Breast epithelium (tissue), 4 donors: ENCODE measurements at places on chromosomes 13 and 19.

DNA sequence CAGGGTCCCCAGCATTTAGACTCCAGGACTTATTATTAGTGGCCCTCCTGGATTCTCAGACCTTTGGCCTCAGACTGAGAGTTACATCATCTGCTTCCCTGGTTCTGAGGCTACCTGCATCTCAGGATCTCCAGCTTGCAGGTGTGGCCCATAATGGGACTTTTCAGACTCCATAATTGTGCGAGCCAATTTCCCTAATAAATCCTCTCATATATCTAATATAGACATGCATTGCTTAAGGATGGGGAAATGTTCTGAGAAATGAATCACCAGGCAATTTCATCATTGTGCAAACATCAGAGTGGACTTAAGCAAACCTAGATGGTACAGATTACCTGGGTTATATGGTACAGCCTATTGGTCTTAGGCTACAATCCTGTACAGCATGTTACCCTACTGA, 116.5 kb upstream of the FBXL3 start:
- no peak for DNase-seq

DNA sequence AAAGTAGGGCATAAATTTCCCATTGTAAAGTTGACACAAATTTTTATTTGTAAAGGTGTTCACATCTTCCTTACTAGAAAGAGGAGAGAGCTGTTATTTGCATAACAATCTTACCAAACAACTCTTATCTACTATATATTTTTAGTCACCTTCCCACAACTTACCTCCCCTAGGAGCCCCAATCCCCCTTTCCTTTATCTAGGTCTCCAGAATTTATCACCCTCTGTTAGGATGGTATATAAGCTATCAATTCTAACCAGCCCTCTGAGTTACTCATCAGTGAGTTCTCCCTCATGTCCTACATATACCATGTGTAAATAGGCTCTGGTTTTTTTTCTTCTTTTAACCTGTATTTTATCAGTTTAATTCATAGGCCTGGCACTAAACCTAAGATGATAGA, 62.2 kb downstream of the DCT start:
- DNase-seq, result no peak

DNA sequence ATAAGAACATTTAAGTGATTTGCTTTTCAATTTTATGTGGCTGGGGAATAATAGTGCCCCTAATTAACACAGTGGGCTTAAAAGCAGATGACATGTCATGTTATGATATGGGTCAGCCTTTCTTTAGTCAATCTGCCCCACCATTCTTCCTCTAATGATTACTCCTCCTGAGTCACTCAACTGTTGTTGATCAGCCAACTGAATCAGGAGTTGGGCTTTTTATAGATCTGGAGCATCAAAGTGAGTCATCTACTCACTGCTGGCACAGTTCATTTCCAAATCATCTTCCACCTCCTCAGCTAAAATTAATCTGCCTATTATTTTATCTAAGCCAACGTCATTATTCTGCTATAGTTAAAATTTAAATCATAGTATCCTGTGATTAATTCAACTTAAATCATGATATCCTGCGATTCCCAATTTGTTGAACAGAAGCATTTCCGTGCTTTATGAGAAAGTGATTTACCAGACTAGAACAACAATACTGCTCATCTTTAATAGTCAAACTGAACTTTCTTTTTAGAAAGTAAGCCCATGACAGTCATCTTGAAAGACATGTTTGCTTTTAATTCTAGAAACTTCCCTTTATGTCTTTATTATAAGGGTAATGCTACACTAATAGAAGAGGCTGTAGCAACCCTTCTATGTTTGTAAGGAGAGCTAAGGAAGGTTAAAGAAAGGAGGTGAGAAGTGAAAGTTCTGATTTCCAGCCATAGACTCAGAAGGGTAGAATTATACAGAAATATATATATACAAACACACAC, 551.4 kb downstream of the TBC1D4 start:
- no peak for DNase-seq

DNA sequence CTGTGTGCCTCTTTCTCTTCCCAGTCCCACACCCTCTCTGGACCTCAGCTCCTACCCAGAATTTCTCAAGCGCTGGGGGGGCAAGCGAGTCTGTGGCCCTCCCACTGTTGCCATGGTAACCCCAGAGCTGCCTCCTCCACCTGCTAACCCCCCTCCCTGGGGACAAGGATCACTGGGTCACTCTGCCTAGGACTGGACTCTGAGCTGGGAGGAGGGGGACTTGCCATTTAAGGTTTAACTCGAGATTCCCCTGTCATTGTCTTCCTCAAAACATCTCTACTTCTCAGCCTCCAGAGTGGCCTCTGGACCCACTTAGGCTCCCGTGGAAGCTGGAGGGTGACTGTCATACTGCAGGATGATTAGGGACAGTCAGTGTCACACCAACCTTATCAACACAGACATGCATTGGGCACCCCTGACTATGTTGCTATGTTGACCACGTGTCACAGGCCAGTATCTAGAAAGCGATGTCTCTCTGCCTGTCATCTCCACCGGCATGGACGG, 2.2 kb downstream of the PALM3 start:
- no peak for DNase-seq

DNA sequence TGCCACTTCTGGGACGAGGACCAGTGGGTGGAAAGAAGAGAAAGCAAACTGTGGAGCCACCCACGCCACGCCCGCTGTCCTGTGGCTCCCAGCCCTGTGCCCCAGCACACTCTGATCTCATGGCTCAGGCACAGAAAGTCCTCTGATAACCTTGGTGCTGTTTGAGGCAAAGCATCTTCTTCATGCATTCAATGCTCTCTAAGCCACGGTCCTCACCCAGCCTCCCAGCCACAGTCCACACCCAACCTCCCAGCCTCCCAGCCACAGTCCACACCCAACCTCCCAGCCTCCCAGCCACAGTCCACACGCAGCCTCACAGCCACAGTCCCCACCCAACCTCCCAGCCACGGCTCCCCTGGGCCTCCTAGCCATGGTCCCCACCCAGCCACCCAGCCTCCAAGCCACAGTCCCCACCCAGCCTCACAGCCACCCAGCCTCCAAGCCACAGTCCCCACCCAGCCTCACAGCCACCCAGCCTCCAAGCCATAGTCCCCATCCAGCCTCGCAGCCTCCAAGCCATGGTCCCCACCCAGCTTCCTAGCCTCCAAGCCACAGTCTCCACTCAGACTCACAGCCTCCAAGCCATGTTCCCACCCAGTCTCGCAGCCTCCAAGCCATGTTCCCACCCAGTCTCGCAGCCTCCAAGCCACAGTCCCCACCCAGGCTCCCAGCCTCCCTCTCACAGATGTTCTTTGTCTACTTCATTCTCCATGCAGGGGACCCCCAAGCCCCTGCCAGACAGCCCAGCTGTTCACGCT, 74.9 kb downstream of the SOX1 start:
- DNase-seq, result peak; percentile 24

DNA sequence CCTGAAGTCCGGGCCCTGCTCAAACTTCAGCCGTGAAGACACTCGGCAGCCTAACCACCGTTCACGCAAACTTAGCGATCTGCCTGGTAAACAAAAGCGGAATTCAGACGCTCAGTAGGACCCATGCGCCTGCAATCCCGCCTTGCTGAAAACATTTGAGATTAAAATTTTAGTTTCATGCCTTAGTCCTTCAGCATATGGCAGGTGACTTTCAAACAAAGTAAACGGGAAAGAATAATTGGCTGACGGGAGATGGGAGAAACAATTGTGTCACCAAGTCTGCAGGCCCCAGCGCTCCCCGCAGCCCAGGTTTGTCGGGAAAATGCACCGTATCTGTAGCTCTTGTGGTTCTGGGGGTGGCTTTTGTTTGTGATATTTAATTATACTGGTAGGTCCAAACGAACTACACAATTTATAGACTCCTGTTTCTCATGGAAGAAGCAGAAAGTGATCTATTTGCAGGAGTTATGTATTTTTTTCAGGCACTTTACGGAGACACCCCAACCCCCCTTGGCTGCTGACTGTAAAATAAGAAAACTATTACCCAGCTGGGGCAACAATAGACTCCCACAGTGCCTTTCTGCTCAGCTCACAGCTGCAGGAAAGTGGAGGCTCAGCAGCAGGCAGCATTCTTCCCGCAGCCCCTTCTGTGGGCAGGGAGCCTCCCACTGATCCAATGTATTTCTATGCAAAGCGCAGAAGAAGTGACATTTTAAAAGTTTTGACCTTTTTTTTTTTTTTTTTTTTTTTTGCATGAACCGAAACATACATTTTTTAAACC, 94.8 kb downstream of the SOX1 start:
- DNase-seq, result no peak

- no peak for DNase-seq
These were observed 80.4 kb downstream of the LRCH1 start for GRCh38 chr13:46633416-46633815.

GRCh38 chr19:7492142-7492541, 3.3 kb upstream of the PEX11G start:
- no peak for DNase-seq

GRCh38 chr19:35913589-35913988, 5.5 kb upstream of the TYROBP start:
- DNase-seq, result no peak

- no peak for DNase-seq
These were observed 459.2 kb downstream of the FGF14 start for GRCh38 chr13:101942535-101943157.

- no peak for DNase-seq
These were observed 14.5 kb upstream of the ICAM3 start for GRCh38 chr19:10353793-10354391.

GRCh38 chr13:33204130-33204927, 81.2 kb downstream of the STARD13 start:
- no peak for DNase-seq

DNA sequence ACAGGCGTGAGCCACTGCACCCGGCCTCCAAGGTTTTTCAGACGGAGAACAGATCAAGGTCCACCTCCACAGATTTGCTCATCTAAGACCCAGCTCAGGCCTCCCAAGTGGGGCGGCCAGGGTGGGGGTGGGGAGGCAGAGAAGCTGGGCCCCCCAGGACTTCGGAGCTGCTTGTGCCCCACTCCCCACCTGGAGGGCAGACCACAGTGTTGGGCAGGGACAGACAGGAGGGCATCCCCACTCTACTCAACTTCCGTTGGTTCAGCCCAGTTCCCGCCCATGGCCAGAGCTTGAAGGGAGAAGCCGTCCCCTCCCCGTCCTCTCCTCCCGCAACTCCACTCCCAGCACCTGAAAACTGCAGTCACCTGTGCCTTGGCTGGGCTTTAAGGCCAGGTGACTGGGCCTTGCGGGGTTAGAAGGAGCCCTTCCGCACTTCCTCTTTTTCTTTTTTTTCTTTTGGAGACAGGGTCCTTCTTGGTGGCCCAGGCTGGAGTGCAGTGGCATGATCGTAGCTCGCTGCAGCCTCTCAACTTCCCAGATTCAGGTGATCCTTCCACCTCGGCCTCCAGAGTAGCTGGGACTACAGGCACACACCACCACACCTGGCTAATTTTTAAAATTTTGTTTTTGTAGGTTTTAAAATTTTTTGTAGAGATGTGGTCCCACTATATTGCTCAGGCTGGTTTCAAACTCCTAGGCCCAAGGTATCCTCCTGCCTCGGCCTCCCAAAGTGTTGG, 734 bp upstream of the LRRC8E start:
- no peak for DNase-seq

- DNase-seq, result no peak
These were observed 66.3 kb downstream of the MAP4K1 start for GRCh38 chr19:38551450-38551813.

DNA sequence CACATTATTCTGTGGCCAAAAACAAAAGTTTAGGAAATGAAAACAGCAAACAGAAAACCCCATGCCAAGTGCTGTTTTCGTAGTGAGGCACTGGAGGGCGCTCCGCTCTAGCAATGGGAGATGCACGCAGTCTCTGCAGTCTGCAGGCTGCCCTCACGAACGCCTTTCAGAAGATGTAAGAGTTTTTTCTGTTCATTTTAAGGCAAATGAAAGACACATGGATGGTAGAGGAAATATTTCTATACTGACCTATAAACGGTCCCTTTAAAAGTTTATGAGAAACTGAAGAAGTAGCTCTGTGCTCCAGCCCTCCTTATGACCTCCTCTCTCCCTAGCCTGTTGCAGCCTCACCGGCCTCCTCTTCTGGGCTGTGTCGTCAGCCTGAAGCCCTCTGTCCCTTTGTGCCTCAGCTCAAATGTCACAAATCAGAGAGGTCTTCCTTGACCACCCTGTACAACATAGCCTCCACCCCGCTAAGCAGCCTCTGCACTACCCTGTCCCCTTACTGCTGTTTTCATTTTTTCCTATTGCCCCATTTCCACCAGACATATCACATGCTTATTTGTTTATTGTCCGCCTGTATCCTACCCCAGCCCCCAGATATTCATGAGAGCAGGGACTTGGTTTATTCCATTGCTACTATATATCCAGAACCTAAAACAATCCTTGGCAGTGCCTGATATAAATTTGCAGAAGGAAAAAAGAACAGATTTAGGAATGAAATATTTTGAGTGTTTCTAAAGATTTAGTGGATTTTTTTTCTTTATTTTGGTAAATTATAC, 116.4 kb downstream of the TM9SF2 start:
- no peak for DNase-seq

DNA sequence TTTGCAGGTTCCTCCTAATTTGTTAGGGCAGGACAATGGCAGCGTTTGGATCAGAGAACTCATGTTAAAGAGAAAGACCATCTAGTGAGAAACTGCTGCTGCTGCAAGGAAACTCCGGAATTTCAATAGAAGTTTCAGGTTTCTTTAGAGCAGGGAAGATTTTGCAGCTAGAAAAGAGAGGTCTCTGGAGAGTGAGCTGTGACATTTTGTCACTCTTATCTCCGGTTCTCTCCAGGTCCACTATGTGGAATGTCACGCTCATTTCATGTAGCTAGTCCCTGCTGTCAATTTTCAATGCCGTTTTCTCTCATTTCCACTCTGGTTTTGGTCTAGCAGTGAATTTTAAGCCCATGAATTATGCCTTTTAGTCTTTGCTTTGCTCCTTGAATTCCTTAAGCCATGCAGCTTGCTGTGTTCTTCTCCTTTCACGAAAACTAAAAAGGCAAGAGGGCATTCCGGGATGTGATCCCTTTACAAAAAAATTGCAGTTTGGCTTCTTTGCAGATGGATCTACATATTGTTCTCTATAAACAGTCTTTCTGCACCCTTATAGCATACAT, 46.7 kb upstream of the POSTN start:
- DNase-seq, result no peak

DNA sequence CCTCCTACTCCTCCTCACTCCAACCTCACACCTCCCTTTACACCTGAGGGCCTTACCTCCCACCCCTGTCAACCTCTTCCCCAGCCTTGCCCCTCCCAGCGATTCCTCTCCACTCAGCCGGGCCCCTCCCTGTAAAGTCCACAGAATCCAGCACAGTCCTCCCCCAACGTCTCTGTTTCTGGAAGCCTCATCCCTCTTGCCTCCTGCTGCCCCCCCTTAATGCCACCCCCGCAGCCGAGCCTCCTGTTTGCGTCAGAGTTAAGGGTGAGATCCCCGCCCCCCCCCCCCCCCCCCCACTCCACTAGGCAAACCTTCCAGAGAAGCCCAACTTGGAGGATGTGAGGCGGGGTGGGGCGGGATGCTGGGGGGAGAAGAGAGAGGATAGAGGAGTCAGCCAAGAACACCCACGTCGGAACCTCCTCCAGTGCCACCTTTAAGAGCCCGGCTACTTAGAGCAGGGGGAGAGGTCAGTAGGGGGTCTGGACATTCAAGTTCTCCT, 2.1 kb downstream of the UNC13A start:
- DNase-seq, result no peak
